ENCODE measurements at places on chromosomes 11 and 22.

- DNase-seq: no peak
Observed at GRCh38 chr11:125583496-125583895, 9.2 kb upstream of the STT3A start.

DNA sequence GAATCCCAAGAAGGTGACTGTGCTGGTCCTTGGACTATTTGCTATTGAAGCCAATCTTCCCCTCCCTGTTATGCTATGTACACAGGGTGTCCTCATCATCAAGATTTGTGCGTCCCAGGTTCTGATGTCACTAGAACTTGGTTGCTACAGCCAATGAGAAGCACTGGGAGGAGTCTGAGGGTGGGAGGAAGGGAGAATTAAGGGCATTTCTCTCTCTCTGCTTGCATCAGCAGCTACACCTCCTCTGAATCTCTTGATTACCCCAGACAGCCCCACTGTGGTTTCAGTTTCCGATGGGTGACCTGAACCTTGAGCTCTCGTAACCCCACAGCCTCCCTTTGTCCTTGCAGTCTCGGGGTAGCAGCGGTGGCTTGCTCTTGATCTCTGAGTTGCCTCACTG lies 212.4 kb upstream of the SESN3 start:
- DNase-seq: no peak

DNA sequence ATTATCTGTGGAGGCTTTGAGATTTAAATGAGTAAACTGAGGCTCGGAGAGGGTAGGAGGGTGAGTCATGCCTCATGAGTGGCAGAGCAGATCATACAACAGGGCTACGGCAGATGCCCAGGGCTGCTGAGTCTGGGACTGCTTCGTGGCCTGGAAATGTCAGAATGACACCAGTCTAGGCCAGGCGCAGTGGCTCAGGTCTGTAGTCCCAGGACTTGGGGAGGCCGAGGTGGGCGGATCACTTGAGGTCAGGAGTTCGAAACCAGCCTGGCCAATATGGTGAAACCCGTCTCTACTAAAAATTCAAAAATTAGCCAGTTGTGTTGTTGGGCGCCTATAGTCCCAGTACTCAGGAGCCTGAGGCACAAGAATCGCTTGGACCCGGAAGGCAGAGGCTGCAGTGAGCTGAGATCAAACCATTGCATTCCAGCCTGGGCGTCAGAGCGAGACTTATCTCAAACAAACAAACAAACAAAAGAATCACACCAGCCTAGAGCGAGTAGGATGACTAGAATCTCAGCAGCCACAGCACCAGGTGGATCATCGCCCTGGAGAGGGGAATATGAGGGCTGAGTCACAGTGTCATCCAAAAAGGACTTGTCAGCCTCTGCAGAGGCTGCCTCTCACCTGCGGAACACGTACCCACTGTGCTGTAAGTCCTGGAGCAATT lies 48.6 kb upstream of the ADA2 start:
- no peak for DNase-seq

DNA sequence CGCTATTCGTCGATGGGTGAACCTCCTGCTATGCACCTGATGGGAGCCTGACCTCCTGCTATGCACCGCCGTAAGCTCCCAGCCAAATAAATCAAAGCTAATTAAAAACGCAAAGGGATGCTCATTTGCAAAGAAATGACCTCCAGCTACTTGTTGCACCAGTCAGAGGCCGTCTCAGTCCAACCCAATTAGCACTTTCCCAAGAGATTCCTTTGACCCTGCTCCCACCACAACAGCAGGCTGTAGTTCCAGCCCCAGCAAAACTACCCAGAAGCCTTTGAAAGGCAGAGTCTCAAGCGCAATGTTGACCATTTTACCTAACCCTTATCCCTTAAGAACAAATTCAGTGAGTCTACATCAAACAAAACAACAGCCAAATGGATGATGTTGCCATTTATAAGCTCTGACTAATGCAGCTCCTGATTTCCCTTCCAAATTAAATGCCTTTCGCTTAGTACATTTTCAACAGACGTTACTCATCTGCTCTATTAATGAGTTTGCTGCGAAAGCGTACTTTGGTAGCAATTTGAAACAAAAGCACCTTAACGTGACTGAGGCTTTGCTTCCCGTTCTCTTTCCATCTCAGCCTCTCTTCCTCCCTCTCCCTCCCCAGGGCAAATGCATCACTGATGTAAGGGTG lies 17.2 kb upstream of the BSX start:
- DNase-seq: no peak

DNA sequence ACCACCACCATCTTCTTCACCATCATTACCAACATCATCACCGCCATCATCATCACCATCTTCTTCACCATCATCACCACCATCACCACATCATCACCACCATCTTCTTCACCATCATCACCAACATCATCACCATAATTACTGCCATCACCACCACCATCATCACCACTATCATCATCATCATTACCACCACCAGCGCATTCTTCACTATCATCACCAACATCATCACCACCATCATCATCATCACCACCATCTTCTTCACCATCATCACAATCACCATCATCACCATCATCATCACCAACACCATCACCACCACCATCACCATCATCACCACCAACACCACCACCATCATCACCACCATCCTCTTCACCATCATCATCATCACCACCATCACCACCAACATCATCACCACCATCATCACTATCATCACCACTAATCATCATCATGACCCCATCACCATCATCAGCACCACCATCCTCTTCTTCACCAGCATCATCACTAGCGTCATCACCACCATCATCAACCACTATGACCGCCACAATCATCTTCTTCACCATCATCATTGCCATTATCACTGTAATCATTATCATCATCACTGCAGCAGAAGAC lies 303.8 kb downstream of the CTTN start:
- no peak for DNase-seq

DNA sequence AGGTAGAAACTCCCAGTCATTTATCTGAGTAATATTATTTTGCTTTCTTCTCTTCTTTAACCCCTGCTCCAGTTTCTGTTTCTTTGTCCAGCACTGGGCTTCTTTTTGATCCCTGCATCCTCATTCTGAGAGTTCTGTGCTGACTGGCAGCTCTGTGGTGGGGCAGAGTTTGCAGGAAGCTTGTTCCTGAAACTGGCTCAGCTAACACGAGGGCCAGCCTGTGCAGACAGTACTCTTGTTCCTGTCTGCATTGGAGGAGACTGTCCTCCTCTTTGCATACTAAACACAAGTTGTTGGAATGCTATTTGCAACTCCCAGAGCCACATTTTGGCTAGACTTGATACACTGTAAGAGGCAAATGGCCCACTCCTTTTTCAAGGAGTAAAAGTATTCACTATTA lies 93.1 kb upstream of the HORMAD2 start:
- DNase-seq: no peak

- no peak for DNase-seq
Observed at GRCh38 chr11:117837791-117838190, 13.2 kb upstream of the FXYD2 start.

DNA sequence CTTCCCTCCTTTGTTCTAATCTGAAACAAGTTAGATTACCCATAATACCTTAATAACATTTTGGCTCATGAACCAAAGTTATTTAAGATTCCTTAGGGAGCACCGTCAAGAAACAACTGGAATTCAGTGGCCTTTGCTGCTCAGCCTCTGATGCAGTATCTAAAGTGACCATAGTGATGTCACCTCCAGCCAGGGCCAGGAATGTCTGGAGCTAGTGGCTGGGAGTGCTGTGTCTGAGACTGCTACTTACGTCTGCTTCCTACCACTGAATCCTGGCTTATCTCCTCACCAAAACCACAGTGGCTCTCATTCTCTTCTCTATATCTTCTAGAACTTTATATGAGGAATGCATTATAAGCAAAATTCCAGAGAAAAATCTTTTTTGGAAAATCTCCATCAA lies 658.0 kb downstream of the DLG2 start:
- DNase-seq: no peak

DNA sequence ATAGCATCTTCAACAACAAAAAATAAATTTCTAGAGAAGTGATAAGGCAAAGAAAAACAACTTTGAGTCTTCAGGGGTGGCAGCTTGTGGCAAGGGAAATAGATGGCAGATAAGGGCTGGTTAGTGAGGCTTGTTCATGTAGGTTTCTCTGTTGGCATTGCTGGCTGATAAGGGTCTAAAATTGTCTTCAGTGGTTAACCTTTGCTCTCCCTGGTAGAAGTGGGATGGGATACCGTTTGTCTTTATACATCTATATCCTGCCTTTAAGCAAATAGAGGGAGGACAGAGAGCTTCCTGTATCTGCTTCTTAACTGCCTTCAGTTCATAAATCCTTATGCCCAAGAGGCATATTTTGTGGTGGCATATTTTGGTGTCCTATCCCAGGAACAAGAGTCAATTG lies 57.1 kb downstream of the TRAF6 start:
- DNase-seq: no peak

GRCh38 chr22:23745791-23746190 lies 5.1 kb downstream of the ZNF70 start:
- DNase-seq: no peak

- DNase-seq: no peak
Observed at GRCh38 chr11:65912845-65913244, 6.0 kb downstream of the C11orf68 start.

GRCh38 chr11:123344790-123345357 lies 85.2 kb upstream of the GRAMD1B start:
- no peak for DNase-seq

- DNase-seq: no peak
Observed at GRCh38 chr11:3817181-3817800, 8.9 kb downstream of the PGAP2 start.

DNA sequence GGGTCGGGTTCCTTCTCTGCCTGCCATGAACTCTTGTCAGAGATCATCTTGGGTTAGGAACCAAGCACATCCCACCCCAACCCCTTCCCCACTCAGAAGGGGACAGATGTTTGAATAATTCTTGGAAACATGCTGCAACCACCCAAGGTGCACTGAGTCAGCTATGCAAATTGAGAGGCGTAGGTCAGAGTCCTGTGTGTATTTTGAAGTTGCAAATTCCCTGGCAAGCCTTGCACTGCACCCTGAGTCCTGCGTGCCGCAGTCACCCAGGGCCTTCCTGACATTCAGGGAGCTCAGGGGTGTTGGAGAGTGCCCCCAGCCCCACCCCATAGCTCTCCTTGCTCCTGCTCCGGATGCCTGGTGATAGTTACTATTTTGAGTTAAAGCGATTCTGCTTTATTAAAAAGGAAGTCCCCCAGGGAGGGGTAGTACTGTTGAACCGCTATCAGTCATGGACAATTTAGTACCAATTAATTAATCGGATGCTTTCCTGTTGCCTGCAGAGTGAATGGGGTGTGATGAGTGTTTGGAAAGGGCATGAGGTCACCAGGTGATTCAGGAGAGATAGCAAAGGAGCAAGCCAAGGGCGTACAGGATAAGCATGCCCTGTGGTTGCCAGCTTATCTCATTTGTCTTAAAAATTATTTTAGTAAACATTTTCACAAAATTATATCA lies 123.7 kb downstream of the GRIK4 start:
- no peak for DNase-seq

DNA sequence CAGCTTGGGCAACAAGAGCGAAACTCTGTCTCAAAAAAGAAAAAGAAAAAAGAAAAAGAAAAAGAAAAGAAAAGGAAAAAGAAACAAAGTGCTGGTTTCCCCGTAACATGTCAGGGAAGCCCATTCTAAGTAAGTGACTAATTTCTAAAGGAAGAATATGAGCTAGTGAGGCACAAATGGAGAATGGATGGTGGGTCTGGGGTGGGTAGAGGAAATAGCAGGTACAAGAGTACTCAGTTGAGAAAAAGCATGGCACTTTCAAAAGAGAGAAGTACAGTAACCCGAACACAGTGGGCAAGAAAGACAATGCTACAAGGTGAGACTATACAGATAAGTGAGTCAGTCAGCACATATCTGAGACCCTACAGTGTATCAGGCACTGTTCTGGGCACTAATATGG lies 4.5 kb downstream of the MAJIN start:
- no peak for DNase-seq

DNA sequence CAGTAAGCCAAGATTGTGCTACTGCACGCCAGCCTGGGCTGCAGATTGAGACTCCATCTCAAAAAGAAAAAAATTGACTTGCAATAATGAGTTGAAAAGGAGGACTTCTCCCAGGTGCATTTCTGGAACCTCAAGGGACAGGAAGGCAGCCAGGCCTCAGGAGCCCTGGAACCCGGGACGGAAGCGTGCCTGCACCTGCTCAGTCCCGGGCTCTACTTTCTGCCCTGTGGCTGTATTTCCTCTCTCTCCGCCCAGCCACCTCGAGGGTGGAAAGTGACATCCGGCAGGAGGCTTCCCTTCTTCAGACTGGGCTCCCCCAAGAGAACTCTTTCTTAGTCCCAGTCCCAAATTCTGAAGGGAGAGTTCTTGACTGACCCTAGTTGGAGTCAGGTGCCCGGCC lies 20.2 kb upstream of the GAL start:
- no peak for DNase-seq

- no peak for DNase-seq
Observed at GRCh38 chr22:27461470-27461869, 340.1 kb downstream of the MN1 start.

- DNase-seq: no peak
Observed at GRCh38 chr11:81039916-81040524, 1599.2 kb upstream of the TENM4 start.

GRCh38 chr11:84384731-84385130 lies 1098.6 kb upstream of the CCDC90B start:
- DNase-seq: peak; percentile 7

DNA sequence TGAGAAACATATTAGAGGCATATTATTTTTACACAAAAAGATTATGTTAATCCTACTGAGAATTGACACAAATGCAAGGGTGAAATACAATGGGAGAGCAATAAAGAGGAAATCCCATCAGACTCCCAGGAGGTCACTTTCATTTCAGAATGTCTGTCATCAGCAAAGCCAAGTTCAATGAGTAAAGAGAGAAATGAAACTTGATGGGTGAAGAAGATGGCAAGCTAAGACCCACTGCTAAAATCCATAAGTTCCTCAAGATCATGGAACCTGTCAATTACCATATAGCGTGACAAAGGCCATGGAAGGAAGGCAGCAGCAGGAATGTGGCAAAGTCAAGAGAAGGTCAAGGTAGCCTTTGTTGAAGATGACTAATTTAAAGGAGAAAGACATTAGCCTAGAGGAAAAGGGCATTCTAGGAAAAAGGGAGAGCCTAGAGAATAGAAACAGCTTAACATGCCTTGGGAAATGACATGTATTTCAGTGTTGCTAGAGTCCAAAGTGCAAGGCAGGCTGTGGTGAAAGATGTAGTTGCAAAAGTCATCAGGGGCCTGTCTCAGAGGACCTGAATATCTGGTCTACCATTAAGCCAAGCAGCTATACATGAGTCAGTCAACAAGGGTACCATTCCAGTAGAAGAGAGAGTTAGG lies 43.1 kb downstream of the FAM168A start:
- DNase-seq: no peak
